ENCODE measurements at places on chromosomes 1 and 21.

DNA sequence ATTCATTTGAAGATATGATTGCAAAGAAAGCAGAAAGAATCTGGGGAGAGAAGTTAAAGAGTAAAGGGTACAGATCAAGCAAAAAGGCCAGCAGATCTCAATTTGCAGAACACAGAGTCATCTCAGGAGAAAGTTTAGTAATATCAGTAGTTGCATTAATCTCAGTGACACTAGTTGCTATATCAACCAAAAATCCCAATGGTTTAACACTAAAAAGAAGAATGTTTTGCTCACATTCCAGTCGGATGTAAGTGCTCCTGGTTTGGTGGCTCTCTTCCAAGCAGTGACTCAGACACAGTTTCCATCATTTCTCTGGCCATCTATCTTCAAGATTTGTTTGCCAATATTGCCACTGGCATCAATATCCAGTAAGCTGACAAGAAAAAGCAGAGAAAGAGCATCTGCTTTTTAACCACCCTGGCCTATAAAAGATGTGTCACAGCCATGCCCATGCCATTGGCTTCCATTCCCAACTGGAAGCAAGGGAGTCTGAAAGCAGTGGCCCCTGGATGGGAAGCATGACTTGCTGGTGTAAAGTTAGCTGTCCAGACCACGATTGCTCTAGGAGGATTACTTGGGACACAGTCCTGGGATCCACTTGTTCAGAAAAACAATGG is 45.5 kb upstream of the AIM2 start:
- peak; percentile 12 for DNase-seq

DNA sequence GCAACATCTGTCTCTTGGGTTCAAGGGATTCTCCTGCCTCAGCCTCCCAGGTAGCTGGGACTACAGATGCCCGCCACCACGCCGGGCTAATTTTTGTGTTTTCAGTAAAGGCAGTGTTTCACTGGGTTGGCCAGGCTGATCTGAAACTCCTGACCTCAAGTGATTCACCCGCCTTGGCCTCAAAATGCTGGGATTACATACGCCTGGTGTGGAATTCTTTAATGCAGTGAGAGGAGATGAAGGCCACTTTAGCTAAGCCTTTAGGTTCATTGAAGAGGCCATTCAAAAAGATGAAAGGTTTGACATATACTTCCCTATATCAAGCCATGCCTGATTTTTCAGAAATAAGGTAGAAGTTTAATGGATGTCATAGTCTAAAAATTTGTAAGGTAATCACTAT is 162.7 kb downstream of the ST6GALNAC3 start:
- no peak for DNase-seq

DNA sequence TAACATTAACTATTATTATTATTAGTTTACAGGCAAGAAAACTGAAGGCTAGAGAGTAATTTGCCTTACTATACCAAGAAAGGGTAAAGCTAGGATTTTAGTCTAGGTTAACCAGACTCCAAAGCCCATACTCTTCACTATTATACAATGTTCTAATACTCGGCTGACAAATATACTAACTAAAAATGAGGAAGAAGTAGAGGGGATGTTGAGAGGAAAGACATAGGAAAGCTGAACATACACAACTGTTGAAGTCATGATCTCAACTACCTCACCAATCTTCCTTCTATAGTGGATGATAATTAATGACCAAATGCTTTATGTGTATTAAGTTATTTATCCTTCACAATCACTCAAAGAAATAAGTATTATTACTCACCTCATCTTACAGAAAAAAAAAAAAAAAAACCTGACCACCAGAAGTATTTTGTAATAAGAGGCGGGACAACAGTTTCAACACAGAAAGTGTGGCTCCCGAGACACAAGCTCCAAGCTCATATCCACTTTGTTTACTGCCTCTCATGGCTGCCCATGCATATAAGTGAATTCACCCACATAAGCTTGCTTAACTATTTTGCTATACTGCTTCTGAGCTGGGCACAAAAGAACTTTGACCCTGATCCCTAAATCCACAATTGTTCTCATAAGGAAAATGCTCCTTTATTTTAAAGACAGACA is 78.0 kb downstream of the USP1 start:
- DNase-seq: peak; percentile 26

DNA sequence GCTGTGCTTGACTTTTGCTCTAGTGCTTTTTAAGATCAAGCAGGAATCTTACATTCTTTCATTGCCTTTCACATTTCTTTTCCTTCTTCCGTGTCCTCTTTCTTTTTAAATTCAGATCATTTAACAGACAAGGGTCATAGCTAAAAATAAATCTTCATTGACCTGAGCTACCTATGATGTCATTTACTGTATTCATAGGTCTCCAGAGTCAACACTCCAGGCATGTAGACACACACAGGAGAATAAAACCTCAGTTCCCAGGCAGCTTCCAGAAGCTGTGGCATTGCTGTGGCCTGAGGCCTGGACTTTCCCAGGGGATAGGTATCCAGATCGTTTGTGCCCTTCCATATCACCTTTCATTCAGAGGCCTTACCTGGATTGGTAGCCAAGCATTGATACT is 38.5 kb upstream of the ENAH start:
- peak; percentile 11 for DNase-seq

- DNase-seq: no peak
These were observed 51.3 kb upstream of the RUNX1 start for GRCh38 chr21:35100349-35100811.

- DNase-seq: peak; percentile 16
These were observed 7.4 kb downstream of the SLC2A5 start for GRCh38 chr1:9062021-9062471.

- DNase-seq: no peak
These were observed 14.2 kb upstream of the ZBTB8A start for GRCh38 chr1:32525053-32525452.

GRCh38 chr1:228376262-228376628 is 30.4 kb downstream of the TRIM11 start:
- DNase-seq: no peak

- peak; percentile 63 for DNase-seq
These were observed 478 bp downstream of the RIT1 start for GRCh38 chr1:155910621-155911121.

DNA sequence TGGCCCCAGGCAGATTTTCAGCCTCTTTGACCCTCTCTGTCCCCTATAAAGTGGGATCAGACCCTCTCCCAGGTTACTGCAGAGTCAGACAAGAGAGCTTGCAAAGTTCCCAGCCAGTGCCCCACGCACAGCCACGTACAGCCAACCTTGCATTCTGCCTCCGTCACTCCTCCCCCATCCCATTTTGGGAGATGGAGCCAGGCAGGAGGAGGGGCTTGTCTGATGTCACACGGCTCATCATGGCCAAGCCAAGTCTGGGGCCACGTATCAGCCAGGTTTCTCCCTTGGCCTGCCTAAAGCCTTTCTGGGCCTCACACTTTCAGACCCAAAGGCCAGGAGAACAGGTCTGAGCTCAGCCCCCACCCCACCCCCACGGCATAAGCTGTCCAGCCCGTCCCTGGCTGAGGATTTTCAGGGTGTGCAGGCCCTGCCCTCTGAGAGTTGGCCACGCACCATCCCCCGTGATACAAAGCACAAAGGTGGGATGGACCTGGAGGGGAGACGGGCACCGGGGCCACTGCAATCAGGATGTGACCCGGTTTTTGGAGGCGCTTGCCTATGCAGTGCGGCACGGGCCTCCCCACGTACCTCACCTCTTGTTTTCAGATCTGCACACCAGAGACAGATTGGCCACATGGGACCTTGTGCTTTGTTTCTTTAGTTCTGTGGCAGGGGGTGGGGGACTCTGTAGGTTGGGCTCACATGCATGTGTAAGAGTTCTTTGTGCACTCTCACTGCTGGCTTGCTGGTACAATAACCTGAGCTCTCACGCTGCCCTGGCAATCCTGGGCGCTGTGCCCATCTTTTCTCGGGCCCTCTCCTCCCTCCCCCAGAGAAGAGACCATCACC is 47.6 kb downstream of the TRIM11 start:
- DNase-seq: no peak

GRCh38 chr21:29155118-29155932 is 24.9 kb downstream of the MAP3K7CL start:
- peak; percentile 70 for DNase-seq

DNA sequence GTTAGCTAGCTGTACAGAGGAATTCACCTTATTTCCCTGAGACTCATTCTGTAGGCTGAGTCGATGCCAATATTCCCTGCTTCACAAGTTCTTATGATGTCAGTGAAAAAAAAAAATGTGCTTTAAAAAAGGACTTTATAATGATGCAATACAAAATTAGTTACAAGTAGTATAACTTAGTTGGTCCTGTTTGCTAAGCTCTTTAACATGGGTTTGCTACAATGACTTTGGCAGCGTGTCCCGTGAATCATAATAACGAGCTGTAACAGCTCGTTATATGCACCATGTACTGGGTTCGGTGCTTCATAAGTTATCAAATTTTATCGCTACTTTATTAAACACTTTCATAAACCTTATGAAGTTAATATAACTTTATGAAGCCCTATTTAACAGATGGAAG is 349.7 kb downstream of the LMX1A start:
- no peak for DNase-seq

All from adipocyte (in vitro differentiated cells).